Hindlimb muscle (tissue), 1 donor: ENCODE measurements at places on chromosomes 13 and 19. TPM values are rescaled to one million over a fixed set of nuclear protein-coding genes. Genes with fewer than 3 reads are reported as not detected.

DNA sequence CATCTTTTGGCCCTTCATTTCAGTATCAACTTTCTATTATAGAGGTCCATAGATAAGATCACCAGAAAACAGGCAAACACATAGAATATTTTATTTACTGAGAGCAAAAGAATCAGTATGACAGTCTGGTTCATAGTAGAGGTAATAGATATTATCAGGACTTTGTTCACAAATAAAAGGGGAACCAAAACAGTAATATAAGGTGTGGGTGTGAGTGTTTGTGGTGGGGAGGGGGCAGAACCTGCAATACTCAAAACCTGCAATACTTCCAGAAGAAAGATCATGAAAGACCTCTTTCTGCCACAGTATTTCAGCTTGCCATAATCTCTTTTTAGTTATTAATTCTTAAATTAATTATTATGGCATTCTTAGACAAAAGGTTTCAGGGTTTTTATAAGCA is 578.7 kb upstream of the SLITRK1 start:
- DNase-seq: no peak

DNA sequence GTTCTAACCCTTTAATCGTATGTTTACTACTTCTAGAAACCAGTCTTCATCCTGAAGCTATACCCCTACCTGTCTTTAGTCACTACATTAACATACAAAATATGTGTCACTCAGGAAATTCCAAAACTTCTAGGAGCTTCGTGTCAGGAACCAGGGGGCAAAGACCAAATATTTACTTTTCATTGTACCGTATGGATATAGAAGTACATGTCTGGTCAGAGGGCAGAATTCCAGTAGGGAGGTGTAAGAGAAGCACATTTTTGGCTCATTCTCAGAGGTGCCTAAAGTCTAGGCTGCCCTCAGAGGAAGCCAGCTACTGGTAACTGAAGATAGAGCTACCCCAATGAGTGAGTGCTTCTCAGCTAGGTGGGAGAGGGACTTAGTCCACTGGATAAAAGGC is 320.7 kb downstream of the DIAPH3 start:
- DNase-seq: no peak

DNA sequence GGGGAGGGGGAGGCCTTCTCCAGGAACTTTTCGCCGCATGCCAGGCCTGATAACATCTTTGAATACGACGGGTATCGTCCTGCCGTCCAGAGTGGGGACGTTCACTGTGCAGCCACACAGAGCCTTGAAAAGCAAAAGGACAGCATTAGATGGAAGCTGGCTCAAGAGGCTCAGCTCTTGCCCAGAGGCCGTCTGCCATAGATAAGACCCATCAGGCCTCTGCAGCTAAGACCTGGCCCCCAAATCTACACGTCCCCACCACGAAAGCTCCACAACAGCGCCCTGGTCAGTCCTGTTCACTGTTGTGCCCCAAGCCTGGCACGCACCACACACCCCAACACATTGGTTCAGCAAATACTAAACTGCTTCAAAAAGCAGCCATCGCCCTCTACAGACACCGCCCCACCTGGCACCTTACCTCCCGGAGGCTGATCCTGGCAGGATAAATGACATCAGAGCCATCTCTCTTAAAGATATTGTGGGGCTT is 2.1 kb downstream of the DNAJB1 start:
- no peak for DNase-seq

DNA sequence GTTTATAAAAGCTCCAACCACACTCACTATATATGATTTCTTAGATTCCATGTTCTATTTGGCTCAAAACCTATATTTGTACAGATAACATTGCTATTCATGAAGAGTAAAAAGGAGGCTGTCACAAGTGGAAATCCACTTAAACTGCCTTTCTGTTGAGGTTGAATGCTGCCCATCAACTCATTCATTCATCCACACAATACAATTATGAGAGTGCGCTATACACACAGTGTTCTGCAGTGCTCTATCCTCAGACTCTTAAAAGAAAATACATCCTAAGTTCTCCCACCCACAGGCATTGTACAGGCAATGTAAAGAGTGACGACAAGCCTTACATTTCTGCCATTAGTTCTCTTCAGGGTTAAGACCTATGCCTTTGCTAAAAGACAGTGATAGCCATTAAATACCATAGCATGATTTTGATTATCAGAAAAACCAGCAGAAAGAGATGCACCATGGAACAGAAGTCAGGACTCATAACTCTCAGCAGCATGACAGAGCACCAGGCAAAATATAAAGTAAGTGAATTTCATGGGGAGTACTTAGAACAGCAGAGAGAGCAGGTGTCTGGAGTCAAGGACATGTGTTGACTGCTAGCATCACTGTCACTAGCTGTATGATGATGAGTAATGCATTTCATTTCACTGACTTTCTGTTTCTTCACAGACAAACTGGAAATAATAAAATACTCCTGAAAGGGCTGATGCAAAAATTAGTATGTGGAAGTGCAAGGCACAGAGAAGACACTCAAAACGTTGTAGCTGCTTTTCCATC is 218.0 kb downstream of the RBM26 start:
- DNase-seq: no peak

- DNase-seq: no peak
These were observed 23.7 kb downstream of the RCN3 start for GRCh38 chr19:49551531-49551930.

DNA sequence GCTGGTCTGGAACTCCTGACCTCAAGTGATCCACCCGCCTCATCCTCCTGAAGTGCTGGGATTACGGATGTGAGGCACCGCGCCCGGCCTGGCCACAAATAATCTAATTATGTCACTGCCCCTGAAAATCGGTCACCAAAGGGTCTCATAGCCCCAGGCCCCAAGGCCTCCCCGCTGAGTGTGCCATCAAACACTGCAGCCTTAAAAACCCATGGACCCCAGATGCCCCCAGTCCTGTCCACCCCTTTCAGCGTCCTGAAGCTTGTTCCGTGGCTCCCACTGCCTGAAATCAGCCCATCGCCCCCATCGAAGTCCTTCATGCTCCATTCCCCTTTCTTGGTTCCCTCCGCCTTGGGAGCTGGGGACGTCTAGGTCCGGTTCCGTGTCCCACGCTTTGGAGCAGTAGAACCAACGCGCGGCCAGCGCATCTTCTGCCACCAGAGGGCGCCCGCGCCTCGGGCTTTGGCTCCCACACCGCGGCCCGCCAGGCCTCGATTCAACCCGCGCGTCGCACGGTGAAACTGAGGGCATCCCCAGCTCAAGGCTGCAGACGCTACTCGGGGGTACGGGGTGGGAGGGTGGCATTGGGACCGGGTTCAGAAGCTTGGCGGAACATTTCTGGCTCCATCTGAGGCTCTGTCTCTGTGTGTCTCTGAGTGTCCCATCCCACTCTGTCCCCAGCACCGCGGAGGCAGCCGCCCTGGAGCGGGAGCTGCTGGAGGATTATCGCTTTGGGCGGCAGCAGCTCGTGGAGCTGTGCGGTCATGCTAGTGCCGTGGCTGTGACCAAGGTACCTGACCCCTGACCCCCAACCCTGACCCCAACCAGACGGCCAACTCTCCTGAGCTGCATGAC is 3.5 kb downstream of the YJEFN3 start:
- DNase-seq: peak; percentile 81

DNA sequence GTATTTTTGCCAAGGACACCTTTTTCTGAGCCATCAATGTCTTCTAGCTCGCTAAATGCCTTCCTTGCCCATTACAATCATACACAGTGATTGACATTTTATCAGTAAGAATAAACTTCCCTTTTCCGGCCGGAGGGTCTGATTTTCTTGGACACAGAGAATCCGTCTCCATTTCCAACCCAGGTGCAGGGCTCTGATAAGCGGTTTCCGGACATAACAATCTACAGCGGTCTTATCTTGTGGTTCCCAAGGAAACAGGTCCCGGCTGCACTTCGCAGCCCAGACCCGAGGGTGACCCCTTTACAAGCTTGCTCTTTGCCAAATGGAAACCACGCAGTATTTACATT is 5.1 kb upstream of the ZNF77 start:
- no peak for DNase-seq

DNA sequence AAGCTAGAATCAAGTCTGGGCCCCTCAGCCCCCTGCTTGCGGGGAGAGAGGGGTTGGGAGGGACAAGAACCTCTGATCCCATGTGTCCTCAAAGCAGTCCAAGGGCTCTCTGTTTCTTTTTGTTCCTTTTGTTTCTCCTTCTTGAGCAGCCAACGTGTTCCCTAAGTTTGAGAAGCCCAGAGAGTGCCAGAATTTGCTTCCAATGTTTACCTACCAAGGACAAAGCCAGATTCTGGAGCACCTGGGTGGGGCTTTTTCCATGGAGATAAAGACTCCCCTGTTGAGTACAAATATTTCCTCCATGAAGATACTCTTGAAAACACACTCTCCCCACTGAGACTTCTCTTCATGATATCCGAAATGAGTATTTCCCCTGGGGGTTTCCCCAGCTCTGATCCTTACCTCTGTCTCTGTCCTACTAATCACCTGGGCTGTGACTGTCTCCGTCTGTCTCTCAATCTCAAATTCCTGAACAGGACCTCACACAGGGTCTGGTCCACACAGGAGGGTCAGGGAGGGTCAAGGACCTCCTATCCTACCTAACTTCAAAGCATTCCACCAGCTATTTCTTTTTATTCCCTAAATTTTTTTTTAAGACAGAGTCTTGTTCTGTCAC is 27.4 kb downstream of the CD177 start:
- no peak for DNase-seq

GRCh38 chr19:49056101-49056901 is 1.2 kb downstream of the CGB7 start:
- peak; percentile 46 for DNase-seq

GRCh38 chr13:76836311-76836710 is 49.9 kb downstream of the KCTD12 start:
- DNase-seq: no peak

GRCh38 chr19:6088602-6089049 is 21.7 kb downstream of the RFX2 start:
- DNase-seq: no peak

GRCh38 chr13:48720621-48721020 is 66.9 kb downstream of the CYSLTR2 start:
- DNase-seq: no peak

DNA sequence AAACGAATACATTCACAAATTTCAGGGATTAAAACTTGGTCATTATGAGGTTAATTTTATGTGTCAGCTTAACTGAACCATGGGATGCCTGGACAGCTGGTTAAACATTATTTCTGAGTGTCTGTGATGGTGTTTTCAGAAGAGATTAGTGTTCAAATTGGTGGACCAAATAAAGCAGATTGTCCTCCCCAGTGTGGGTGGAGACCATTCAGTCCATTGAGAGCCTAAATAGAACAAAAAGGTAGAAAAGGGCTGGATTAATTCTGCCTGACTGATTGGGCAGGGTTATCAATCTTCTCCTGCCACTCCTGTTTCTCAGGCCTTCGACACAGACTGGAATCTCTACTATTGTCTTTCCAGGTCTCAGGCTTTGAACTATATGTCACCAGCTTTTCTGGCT is 203.8 kb upstream of the SLITRK6 start:
- no peak for DNase-seq

DNA sequence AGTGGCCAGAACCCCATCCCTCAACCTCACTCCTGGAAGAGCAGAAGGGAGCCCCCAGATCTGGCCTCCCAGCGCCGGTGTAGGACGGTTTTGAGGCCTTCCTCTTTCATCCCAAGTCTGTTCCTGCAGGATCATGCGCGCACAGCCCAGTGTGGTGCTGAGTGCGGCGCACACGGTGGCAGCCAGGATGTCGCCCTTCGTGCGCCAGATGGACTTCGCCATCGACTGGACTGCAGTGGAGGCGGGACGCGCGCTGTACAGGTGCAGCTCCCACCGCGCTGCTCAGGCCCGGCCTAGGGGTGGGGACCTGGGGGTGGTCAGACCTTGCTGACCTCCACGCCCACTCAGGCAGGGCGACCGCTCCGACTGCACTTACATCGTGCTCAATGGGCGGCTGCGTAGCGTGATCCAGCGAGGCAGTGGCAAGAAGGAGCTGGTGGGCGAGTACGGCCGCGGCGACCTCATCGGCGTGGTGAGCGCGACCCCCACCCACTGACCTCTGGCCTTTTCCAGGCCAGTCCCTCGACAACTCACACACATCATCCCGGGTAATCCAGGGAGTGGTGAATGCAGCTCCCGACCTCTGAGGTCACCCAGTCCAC is 14.8 kb downstream of the PNPLA6 start:
- DNase-seq: no peak

DNA sequence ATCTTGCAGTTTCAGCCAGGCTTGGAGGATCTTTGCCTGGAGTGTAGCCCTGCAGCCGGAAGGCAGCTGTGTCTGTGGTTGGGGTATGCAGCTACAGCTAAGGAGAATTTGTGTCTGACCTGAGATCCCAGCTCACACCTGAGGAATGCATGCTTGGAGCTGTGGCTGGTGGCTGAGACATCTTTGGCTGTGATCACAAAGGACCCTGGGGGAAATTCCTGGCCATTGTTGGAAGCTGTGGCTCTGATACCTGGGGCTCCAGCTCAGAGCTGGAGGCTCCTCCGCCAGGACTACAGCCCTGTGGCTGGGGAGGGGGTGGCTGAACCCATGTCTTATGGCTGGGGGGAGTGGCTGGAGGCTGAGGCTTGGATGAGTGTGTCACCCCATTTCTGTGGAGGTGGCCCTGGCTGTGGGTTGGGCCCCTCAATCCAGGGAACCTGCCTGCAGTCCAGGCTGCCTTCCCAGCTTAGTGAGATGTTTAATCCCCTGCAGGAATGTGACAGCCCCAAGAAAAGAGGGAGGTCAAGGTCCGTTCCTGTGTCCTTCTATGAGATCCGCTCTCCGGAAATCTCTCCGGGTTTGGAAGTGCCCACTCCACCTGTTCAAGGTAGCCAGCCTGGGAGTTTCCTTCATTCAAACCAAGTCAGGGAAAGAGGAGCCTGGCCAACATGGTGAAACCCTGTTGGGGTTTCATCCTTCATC is 27.6 kb downstream of the ARHGEF18 start:
- DNase-seq: no peak

GRCh38 chr13:30319655-30320054 is 12.3 kb upstream of the KATNAL1 start:
- DNase-seq: peak; percentile 13

DNA sequence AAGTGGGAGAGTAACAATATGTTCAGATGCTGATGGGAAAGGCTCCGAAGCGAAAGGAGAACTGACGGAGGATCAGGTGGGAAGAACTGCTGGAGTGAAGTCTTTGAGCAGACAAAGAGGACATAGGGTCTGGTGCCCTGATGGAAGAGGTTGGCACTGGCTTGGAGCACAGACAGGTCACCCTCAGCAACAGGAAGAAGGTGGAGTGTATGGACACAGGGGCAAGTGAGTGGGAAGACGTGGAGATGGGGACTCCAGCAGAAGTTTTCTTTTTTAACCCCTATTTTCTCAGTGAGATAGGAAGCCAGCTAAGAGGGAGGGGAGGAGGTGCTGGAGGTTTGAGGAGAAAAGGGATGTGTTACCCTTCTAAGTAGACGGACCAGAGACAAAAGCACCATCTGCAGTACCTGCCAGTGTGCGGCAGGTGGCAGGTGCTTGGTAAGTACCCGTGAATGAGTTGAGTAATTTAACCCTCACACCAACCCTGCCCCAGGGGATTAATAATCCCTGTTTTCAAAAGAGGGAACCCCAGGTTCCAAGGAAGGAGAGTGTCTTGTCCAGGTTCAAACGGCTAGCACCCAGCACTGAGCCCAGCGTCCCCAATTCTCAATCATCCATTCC is 11.2 kb downstream of the HAS1 start:
- DNase-seq: no peak

GRCh38 chr19:17346109-17346671 is 8.8 kb downstream of the GTPBP3 start:
- DNase-seq: peak; percentile 69

Gene PRR36
- polyA plus RNA-seq: 0.48 TPM

Gene ZNF284
- 2.9 TPM for polyA plus RNA-seq

Gene GRIN3B
- polyA plus RNA-seq: 0.22 TPM

Gene SLC25A41
- 0.41 TPM for polyA plus RNA-seq

Gene VSTM1
- polyA plus RNA-seq: not detected

Gene CYP4F2
- not detected for polyA plus RNA-seq
